ENCODE measurements at places on chromosomes 16 and 17. TPM values are rescaled to one million over a fixed set of nuclear protein-coding genes. Genes with fewer than 3 reads are reported as not detected.
A peak's percentile ranks its signal among the peaks of the same experiment; 100 is the strongest.

- H3K4me3 ChIP-seq, result peak overlapping the region; percentile 88
- H3K36me3 ChIP-seq, result peaks cover 8% of the 10 kb centered on the region
- no peak for DNase-seq
- H3K27ac ChIP-seq, result peak overlapping the region; percentile 90
- H3K27me3 ChIP-seq, result no peaks in the 10 kb centered on the region
Measured at GRCh38 chr17:50424996-50425681, 879 bp upstream of the ACSF2 start.

CSH2 gene
- total RNA-seq, result not detected

GRCh38 chr17:32805029-32805976 is 71.6 kb downstream of the MYO1D start:
- H3K36me3 ChIP-seq, result no peaks in the 10 kb centered on the region
- no peaks in the 10 kb centered on the region for H3K27me3 ChIP-seq
- peaks cover 41% of the 10 kb centered on the region for H3K4me1 ChIP-seq
- DNase-seq, result peak; percentile 56
- H3K4me3 ChIP-seq, result peak overlapping the region; percentile 4

DNA sequence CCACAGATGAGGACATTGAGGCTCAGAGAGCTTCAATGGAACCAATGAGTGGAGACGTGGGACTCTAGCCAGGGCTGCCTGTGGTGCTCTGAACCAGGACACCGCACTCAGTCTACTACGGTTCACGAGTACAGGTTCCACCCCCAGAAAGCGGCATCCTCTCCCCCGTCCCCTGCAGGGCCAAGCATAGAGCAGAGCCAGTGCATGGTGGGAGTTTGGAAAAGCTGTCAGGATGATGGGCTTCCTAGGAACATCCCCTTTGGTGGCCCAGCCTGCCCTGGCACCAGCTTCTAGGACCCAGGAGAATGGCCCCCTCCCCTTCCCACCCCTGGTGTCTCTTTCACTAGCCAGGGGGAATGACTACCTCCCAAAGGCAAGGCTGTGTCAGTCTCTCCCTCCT is 8.4 kb downstream of the ZNF319 start:
- no peak overlapping the region for H3K27ac ChIP-seq
- H3K27me3 ChIP-seq, result peaks cover 8% of the 10 kb centered on the region
- no peaks in the 10 kb centered on the region for H3K4me1 ChIP-seq
- H3K4me3 ChIP-seq, result no peak overlapping the region

EVI2B gene
- total RNA-seq, result 1.6 TPM

GRCh38 chr16:1953734-1954133 is 755 bp downstream of the RPL3L start:
- H3K4me3 ChIP-seq, result no peak overlapping the region
- H3K27me3 ChIP-seq, result peaks cover 21% of the 10 kb centered on the region
- H3K4me1 ChIP-seq, result no peaks in the 10 kb centered on the region
- no peak for DNase-seq
- H3K36me3 ChIP-seq, result no peaks in the 10 kb centered on the region

- H3K27ac ChIP-seq, result peak overlapping the region; percentile 86
- H3K4me3 ChIP-seq, result peak overlapping the region; percentile 88
- peaks cover 2% of the 10 kb centered on the region for H3K27me3 ChIP-seq
- H3K36me3 ChIP-seq, result peaks cover 5% of the 10 kb centered on the region
- DNase-seq, result peak; percentile 97
- peaks cover 17% of the 10 kb centered on the region for H3K4me1 ChIP-seq
Measured at GRCh38 chr16:86222965-86223551, 287.3 kb upstream of the FOXF1 start.

SLC6A2 gene
- not detected for total RNA-seq

- no peak overlapping the region for H3K4me3 ChIP-seq
- no peak overlapping the region for H3K27ac ChIP-seq
- H3K36me3 ChIP-seq, result 0 out of 2 replicates have a peak, but pooled peaks cover 4% of the 10 kb centered on the region
Measured at GRCh38 chr16:74567901-74568300, 39.0 kb downstream of the GLG1 start.

DNA sequence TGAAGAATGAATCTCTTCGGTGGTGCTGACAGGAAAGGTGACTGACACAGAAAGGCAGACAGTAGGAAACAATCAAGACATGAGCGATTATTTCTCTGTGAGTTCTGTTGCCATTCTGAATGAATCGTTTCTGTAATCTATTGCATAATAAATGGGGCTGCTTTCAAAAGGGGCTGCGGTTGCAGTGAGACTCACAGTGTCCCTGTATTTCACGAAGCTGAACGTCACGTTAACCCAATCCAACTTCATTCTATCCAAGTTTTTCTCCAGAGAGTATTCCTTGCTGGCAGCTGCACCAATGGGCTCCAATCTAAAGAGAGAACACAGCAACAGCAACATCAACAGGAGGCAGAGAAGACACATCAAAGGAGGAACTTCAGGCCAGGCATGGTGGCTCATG is 75.4 kb downstream of the DNAH3 start:
- no peaks in the 10 kb centered on the region for H3K4me1 ChIP-seq
- DNase-seq, result no peak
- H3K27me3 ChIP-seq, result peaks cover 14% of the 10 kb centered on the region
- H3K27ac ChIP-seq, result no peak overlapping the region
- no peaks in the 10 kb centered on the region for H3K36me3 ChIP-seq

- no peaks in the 10 kb centered on the region for H3K36me3 ChIP-seq
- DNase-seq, result peak; percentile 93
- H3K27ac ChIP-seq, result peak overlapping the region; percentile 97
- H3K4me1 ChIP-seq, result peaks cover 52% of the 10 kb centered on the region
Measured at GRCh38 chr17:12415031-12415430, 250.7 kb upstream of the MYOCD start.

All from HFFc6 (cell line).